ENCODE measurements at places on chromosomes 7 and 10. TPM values are rescaled to one million over a fixed set of nuclear protein-coding genes. Genes with fewer than 3 reads are reported as not detected.

The AGR2 gene
- not detected for total RNA-seq

The VIPR2 gene
- total RNA-seq: 0.50 TPM

The UPK3BL1 gene
- total RNA-seq: not detected

The TRPV5 gene
- not detected for total RNA-seq

The CBLL1 gene
- 57.9 TPM for total RNA-seq

The SAMD9L gene
- total RNA-seq: 19.6 TPM

The OR6B1 gene
- not detected for total RNA-seq

The LRGUK gene
- total RNA-seq: 0.14 TPM

The ANKRD61 gene
- total RNA-seq: 0.19 TPM

The MRLN gene
- not detected for total RNA-seq

The OR9A2 gene
- total RNA-seq: not detected

The CC2D2B gene
- not detected for total RNA-seq

The TRIM73 gene
- 2.0 TPM for total RNA-seq

The GRM8 gene
- not detected for total RNA-seq

The SLC13A1 gene
- total RNA-seq: not detected

The PNLIPRP1 gene
- not detected for total RNA-seq

The TMEM213 gene
- not detected for total RNA-seq

The RGR gene
- not detected for total RNA-seq

The NUTM2B gene
- total RNA-seq: not detected

All from activated CD4-positive, alpha-beta T cell treated with anti-CD3 and anti-CD28 coated beads for 36 hours (primary cell).